ENCODE measurements at places on chromosomes 12 and 14. TPM values are rescaled to one million over a fixed set of nuclear protein-coding genes. Genes with fewer than 3 reads are reported as not detected.

DNA sequence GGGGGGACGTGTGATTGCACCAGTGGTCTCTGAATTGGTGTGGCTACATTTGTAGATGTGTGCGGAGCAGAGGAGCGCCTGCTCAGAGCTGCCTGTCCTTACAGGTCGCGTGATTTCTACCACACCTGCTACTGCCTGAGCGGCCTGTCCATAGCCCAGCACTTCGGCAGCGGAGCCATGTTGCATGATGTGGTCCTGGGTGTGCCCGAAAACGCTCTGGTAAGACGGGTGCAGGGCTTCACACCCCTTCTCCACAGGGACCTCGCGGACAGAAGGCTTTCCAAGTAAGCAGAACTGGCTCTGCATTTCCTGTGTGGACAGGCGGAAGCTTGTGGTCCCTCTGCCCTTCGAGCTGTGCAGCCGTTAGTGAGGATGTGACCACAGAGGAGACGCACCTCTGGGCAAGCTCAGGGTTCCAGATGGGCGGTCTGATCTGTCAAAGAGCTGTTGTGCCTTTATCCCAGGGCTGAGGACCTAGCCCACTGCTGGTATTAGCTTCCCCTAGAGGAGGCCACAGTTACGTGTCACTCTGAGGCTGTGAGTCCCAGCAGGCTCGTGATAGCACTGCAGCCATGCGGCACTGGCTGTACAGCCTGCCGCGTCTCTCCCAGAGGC lies 47.7 kb downstream of the MAX start:
- no peak for DNase-seq

Gene ATL1
- total RNA-seq: 0.58 TPM

GRCh38 chr12:56601503-56601902 lies 28.6 kb downstream of the BAZ2A start:
- no peak for DNase-seq

DNA sequence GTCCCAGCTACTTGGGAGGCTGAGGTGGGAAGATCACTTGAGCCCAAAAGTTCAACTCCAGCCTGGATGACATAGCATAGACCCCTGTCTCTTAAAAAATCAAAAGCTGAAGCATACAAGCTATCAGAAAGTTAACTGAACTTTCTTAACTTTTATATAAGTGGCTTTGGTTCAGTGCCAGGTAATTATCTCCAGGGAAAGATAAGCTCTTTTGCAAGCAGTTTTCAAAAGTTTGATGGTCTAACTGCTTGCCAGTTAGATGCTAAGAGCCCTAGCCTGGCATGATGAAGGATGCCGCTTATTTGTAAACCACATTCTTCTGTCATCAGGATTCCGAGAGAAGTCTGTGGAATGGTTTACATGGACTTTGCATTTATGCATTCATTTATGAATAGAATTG lies 409.1 kb downstream of the AEBP2 start:
- no peak for DNase-seq

Data from GM12878 (cell line).